ENCODE measurements at places on chromosomes 3 and 15.

- DNase-seq: no peak
Measured at GRCh38 chr3:97438131-97438530, 326.4 kb upstream of the ARL6 start.

DNA sequence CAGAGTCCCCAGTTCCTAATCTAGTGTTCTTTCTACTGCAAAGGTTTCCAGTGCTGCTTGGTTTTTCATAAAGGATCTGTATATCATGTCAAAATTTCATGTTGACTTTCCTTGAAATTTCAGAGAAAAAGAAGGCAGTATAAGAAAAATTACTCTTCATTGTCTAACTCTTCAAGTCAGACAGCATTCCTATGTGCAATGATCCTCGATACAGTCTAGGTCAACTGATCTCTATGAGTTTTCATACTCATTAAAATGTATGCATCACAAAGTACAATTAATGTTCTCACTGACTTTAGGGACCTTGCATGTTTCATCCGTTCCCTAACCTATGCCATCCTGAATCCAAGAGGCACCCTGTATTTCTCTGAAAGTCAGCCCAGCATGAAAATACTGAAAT is 317.3 kb downstream of the ZBTB20 start:
- no peak for DNase-seq

- DNase-seq: no peak
Measured at GRCh38 chr3:83649692-83650091, 1309.1 kb upstream of the CADM2 start.

DNA sequence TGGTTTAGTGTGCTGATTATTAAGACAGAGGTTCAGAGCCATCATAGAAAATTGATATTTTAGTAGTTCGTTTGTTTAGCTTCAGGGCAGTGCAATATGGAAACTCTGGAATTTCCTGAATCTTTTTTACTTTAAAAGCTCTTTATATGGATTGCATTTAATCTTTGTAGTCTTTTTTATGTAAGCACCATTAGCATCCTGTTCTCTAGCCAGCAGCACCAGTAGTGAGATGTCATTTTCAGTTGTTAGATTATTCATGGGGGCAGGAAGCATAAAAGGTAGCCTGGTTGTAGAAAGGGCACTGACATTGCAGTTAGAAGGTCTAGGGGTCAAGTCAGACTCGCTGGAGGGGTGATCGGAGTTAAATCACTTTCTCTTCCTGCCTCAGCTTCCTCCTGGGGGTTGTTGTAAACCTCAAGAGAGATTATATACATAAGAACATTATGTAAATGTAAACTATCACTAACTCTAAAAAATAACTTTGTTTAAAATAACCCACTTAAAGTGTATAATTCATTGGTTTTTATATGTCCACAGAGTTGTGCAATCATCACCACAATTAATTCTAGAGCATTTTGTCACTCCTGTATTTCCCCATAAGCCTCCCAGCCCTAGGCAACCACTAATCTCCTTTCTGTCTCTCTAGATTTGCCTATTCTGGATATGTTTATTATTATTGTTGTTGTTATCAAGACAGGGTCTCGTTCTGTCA is 31.4 kb upstream of the ITPKA start:
- DNase-seq: no peak

- DNase-seq: no peak
Measured at GRCh38 chr3:71934520-71935270, 149.7 kb upstream of the PROK2 start.

DNA sequence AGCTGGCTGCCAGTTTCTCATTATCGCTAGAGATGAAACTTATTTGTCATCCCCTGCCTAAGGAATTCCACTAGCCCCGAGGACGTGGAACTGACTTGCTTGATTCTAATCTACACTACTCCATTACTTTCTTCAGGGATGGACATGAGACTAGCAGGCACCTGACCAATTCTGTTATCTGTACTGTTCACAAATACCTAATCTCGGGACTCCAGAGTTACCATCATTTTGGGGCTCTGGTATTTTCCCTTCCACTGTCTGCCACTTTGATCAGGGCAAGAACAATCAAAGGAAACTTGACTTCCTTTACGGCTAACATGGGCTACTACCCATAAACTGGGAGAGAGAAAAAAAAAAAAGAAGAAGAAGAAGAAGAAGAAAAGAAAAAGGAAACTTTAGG is 27.8 kb downstream of the BMF start:
- no peak for DNase-seq

All from CD4-positive, alpha-beta T cell treated with Interleukin-17A for 4 hours (primary cell).